Stomach (tissue), 19 donors: ENCODE measurements at places on chromosomes 5 and 9. TPM values are rescaled to one million over a fixed set of nuclear protein-coding genes. Genes with fewer than 3 reads are reported as not detected.

The ENTREP1 gene
- total RNA-seq, result 2.0 TPM

The AK8 gene
- total RNA-seq, result not detected

The NME5 gene
- total RNA-seq, result 2.3 TPM

The IL13 gene
- total RNA-seq, result not detected

The SPZ1 gene
- total RNA-seq, result not detected

The NAIP gene
- total RNA-seq, result 6.7 TPM

The C5orf58 gene
- not detected for total RNA-seq

The LSM11 gene
- 8.5 TPM for total RNA-seq

The CLIC3 gene
- total RNA-seq, result not detected

The CXXC5 gene
- 26.8 TPM for total RNA-seq

The LHX2 gene
- not detected for total RNA-seq

The IL5 gene
- not detected for total RNA-seq

The FCN2 gene
- total RNA-seq, result not detected
